ENCODE measurements at places on chromosomes 6 and 20. TPM values are rescaled to one million over a fixed set of nuclear protein-coding genes. Genes with fewer than 3 reads are reported as not detected.

SYTL3 gene
- polyA plus RNA-seq = 5.0 TPM

BCAS1 gene
- 0.18 TPM for polyA plus RNA-seq

ULBP1 gene
- polyA plus RNA-seq = 0.20 TPM

MGME1 gene
- polyA plus RNA-seq = 10.9 TPM

TMEM170B gene
- polyA plus RNA-seq = 1.8 TPM

LY6G6F gene
- not detected for polyA plus RNA-seq

GPX5 gene
- not detected for polyA plus RNA-seq

CTAGE9 gene
- polyA plus RNA-seq = not detected

ANKEF1 gene
- 0.75 TPM for polyA plus RNA-seq

PTCHD4 gene
- 0.09 TPM for polyA plus RNA-seq

PEX6 gene
- polyA plus RNA-seq = 16.1 TPM

TSBP1 gene
- polyA plus RNA-seq = not detected

NKX2-2 gene
- not detected for polyA plus RNA-seq

SLC22A3 gene
- polyA plus RNA-seq = 0.88 TPM

MICB gene
- polyA plus RNA-seq = 1.2 TPM

RRAGD gene
- 57.2 TPM for polyA plus RNA-seq

SSTR4 gene
- not detected for polyA plus RNA-seq

SLC32A1 gene
- not detected for polyA plus RNA-seq

FERMT1 gene
- polyA plus RNA-seq = 0.54 TPM

NKX2-4 gene
- polyA plus RNA-seq = not detected

UNC5CL gene
- 0.68 TPM for polyA plus RNA-seq

AVP gene
- not detected for polyA plus RNA-seq

WFDC10B gene
- polyA plus RNA-seq = not detected

All from right cardiac atrium (tissue), 5 donors.